Lower leg skin (tissue), 4 donors: ENCODE measurements at places on chromosomes 3 and 15. TPM values are rescaled to one million over a fixed set of nuclear protein-coding genes. Genes with fewer than 3 reads are reported as not detected.

DNA sequence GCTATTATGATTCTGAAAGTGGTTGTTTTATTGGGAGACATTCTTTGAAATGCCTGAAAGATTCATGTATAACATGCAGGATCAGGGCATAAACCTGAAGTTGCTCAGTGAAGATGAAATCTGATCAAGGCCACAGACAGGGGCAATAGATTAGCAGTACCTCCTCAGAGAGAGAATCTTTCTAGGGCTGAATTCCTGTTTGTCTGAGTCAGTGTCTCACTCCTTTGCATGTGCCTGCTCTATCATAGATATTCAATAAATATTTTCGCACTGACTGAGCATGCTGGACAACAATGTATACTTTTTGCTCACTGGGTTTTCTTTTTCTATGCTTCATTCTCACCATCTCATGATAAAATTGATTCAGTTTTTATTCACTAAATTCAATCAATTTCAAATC is 49.8 kb upstream of the PFN2 start:
- DNase-seq: no peak

GRCh38 chr15:31442699-31443111 is 116.1 kb downstream of the KLF13 start:
- DNase-seq: peak; percentile 90

- DNase-seq: no peak
Observed at GRCh38 chr3:172913911-172914655, 163.6 kb downstream of the ECT2 start.

DNA sequence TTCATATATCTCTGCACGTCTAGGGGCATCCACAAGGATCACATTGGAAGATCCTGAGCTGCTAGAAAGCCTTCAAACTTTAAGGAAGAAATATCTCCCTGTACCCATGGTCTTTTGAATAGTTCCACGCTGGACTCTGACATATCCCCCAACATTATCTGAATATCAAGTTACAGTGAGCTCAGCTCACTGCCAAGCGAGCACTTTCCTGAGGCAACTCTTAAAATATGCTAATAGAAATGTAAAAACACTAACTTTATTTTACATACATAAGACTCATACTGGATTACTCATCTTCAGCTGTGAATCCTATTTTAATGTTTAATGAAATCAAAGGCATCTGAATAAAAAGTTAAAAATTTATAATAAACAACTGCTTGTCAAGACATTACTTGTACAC is 420.2 kb upstream of the CCDC54 start:
- DNase-seq: no peak

DNA sequence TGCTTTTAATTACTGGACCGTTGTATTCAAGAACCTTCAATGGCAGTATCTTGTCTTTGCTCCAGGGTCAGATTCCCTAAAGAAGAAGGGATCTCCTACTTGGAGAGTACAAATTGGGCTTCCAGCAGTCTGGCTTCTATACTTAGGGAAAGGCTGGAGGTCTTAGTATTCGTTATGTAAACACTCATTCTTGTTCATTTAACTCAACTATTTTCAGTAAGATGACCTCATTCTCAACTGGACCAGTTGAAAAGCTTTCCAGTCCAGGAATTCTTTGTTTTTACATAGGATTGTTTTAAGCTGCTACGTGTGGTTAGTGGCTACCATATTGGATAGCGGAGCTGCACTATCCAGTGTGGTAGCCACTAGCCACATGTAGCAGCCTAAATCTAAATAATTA is 4.6 kb downstream of the SENP5 start:
- DNase-seq: no peak

Gene PLSCR2
- total RNA-seq: not detected

- DNase-seq: no peak
Observed at GRCh38 chr3:187016639-187017345, 86.5 kb downstream of the ST6GAL1 start.

Gene HAPLN3
- 5.5 TPM for total RNA-seq

- no peak for DNase-seq
Observed at GRCh38 chr3:47715928-47716327, 65.8 kb downstream of the SMARCC1 start.

- DNase-seq: no peak
Observed at GRCh38 chr3:120311863-120312794, 27.1 kb upstream of the GPR156 start.

- no peak for DNase-seq
Observed at GRCh38 chr3:162626172-162626571, 1129.6 kb downstream of the OTOL1 start.

DNA sequence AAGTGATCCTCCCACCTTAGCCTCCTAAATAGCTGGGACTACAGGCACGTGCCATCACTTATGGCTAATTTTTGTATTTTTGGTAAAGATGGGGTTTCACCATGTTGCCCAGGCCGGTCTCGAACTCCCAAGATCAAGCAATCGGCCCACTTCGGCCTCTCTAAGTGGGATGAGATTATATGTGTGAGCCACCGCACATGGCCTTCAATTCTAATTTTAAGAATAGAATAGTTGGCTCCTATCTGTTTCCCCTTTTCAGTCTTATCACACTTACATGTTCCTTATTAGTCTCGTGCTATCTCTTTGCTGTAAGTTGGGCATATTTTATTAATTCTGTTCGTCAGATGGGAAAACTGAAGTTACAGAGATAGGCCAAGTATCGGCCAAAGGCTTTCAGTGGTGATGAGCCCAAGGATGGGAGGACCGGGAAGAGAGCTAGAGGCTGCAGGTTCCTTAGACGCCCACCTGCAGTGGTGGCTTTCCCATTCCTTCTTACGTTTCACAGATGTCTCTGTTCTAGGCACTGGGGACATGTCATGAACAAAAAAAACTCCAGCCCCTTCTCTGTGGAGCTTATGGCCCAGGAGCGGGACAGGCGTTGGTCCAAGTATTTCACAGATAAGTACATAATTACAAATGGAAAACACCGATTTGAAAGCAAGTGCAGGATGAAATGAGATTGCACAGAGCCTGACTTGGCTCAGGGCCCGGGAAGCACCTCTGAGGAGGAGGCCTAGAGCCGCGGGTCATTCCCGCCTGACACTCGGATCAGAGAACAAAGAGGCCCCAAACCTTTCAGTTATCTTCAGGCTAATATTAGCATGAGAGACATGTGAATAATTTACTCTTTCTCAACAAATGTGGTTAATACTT is 91.1 kb upstream of the KLF13 start:
- DNase-seq: no peak

- no peak for DNase-seq
Observed at GRCh38 chr15:61743345-61743909, 316.8 kb downstream of the VPS13C start.

- DNase-seq: no peak
Observed at GRCh38 chr15:65940618-65940909, 71.3 kb downstream of the RAB11A start.

Gene ARHGEF26
- total RNA-seq: 36.8 TPM

DNA sequence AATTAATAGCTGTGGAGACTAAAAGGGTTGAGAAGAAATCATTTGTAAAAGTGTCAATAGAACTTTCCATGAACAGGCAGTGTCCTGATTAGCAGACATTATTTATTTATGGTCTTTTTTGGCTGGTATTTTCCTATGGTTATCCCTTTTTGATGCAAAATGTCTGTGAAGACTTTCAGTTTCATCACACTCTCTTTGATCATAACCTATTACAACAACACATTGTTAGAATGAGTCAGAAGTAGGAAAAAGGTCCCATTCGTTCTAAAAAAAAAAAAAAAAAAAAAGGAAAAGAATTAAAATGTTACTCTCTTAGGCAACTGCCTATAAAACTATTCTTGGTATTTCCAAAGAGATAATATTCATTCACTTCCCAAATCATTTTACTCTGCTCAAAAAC is 62.1 kb downstream of the SLC49A4 start:
- no peak for DNase-seq

Gene NDN
- total RNA-seq: 5.6 TPM

- no peak for DNase-seq
Observed at GRCh38 chr15:38991126-38991525, 426.5 kb upstream of the RASGRP1 start.

DNA sequence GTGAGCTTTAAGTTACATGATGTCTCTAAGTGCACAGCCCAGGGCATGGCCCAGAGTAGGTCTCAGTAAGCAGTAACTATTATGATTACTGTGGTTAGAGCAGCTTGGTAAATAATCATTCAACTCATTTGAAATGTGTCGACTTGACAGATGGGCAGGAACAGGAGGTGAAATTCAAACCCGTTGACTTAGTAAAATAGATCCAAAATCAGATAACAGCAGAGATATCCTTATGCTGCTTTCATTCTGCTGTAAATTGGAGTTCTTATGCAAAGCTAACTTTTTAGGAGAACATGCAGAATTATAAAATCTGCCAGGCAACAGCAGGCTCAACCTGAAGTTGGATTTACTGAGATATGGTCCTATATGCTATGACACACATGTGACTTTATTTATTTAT is 118.7 kb upstream of the KLHL25 start:
- no peak for DNase-seq

- DNase-seq: peak; percentile 86
Observed at GRCh38 chr3:100954990-100955389, 38.2 kb downstream of the ABI3BP start.

Gene CYP1A2
- total RNA-seq: not detected

Gene CCR9
- not detected for total RNA-seq

GRCh38 chr3:127002195-127003174 is 19.6 kb downstream of the PLXNA1 start:
- DNase-seq: peak; percentile 97

Gene CNTN3
- total RNA-seq: 0.15 TPM

DNA sequence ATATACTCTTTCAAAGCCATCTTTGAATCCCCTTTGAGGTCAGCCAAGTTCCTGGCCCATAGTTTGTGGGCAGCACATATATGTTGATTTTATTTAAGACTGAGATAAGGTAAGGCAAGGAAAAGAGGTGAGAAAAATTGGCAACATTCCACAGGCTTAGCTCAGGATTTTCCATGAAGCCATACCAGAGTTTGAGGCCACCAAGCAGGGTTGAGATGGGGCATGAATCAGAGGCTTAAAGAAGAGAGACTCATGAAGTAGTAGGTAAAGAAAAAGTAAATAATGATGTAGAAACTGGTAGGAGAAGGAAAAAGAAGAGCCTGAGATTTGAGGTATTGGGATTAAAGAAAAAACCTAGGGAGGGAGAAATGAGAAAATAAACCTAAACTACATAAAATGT is 89.2 kb downstream of the MYO5A start:
- DNase-seq: no peak

DNA sequence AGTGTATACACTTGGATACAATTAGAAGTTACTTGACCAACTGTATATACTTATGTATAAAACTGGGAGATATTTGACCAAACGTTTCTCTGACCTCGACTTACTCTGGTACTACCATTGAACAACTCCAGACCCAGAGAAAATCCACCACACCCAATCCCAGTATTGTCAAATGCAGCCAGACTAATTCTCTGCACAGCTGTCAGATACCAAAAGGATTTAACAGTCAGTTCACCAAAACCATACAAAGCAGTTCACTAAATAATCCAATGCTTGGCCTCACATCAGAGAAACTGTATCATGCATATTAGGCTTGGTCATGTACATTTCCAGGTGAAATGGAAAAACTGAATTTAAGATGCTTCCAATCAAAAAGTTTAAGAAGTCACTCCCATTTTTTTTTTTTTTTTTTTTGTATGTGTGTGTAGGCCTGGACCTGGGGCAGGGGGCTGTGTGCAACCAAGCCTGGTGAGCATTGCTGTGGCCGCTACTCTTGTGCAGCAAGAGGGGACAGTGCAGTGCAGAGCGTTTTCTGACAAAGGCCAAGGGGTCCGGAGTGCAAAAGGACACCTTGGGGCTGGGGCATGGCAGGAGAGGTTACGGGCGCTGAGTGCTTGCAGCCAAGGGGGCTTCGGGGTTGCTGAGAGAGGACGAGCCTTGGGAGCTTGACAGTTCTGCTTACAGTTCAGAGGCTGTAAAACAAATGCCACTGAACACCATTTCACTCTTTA is 1.4 kb downstream of the TOMM70 start:
- no peak for DNase-seq

Gene CFAP100
- total RNA-seq: not detected

DNA sequence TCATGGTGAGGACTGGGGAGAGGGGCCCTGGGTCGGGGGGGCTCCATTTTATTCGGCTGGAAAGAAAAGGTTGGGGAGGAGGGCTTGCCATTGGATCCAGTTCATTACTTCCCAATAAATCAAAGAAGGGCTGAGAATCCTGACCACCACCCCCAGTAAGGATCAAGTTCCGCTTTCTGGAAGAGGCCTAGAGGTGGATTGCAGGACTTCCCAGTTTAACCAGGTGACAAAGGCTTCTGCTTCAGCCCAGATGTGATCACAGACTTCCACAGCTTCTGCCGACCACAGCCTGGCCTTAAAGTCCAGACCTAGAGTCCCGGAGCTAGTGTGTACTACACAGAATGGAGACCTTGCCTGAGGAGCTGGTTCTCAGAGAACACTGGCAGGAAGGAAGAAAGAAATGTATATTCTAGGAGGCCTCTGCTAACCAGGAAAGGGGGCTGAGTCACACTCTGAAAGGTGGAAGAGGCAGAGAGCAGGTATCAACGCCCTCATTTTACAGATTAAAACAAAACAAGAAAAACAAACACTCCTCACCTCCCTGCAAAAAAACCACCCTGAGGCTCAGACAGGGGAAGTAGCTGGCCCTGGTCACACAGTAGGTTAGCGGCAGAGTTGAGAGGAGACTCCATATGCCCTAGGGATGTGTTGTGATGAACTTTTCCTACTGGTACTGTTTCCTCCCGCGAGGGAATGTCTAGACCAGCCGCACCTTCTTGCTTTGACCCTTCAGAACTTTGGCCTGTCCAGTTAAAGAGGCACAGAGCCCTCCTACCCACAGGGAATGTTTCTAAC is 1.1 kb upstream of the CEMIP start:
- DNase-seq: no peak

Gene TRIM42
- total RNA-seq: not detected

Gene GPR149
- not detected for total RNA-seq

- no peak for DNase-seq
Observed at GRCh38 chr3:17052363-17052762, 167.6 kb downstream of the PLCL2 start.

DNA sequence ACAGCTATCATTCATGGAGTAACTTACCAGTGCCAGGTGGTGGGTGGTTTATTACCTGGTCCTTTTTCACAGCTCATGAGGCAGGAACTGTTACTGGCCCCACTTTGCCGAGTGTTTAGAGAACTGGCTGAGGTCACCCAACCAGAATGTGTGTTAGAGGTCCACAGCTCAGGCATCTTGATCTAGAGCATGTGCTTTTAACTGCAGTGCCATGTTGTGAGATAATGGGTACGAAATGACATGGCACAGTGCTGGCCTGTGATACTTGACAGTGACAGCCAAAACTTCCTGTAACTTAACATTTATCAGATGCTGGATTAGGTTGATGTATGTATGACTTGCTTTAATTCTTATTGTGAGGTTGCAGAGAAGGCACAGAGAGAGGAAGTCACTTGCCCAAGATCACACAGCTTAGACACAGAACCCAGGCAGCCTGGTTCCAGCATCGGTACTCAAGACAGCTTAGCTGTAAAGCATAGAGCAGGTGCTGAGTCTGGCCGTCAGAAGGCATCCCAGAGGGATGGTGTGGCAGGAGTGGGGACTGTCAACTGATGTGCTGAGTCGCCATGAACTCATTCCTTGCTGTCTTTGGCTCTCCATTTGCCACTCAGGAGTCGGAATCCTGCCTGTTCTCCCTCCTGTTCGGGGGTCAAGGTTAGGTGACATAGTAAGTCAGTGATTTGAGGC is 9.6 kb downstream of the MCM2 start:
- no peak for DNase-seq

Gene TMEM40
- 54.6 TPM for total RNA-seq
